ENCODE measurements at places on chromosomes 11 and 22.

DNA sequence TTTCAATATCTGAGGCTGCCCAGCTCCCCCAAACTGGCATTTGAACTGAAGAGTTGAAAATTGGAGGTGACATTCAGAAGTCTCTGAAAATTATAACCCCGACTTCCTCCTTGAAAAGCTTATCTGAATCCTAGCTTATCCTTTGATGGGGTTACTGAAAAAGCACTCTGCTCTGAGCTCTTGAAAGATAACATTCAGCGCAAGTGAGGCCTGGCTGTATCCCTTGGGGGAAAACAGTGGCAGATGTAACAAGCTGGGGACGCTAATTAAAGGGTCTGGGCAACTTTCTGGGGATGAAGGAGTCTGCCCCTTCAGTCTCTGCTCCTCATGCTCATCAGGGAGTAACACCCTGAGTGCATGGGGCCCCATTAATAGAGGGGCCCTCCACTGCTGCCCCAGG is 402.0 kb upstream of the CADM1 start:
- DNase-seq, result no peak

- DNase-seq, result no peak
These were observed 109.9 kb upstream of the CADM1 start for GRCh38 chr11:115613986-115614632.

DNA sequence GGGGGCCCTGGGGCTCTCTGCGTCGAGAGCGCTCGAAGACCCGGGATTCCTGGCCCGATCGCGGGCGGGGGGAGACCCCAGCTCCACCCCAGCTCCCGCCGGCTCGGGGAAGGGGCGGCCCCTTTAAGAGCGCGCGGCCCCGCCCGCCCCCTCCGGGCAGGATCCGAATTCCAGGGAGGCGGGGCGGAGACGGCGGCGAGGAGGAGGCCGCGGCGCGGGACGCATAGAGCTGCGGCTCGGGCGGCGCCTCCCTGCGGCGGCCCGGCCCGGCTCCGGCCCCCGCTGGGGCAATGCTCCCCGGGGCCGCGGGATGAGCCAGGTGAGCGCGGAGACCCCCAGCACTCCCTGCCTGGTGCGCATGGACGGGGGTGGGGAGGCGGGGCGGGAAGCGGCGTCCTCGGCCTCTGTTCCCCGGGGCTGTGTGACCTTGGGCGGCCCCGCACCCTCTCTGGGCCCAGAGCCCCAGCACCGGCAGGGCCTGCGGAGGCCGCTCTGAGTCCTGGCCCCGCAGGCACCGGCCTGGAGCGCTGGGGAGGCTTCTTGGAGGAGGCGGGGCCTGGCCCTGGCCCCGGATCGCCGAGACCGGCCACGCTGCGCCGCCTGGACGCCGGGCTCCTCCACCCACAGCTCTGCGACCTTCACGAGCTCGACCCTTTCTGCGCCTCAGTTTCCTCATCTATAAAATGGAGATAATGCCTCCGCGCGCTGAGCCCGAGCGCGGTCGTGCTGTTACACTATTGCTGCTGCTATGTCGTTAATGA is 565 bp downstream of the GAS2L1 start:
- DNase-seq, result peak; percentile 95

DNA sequence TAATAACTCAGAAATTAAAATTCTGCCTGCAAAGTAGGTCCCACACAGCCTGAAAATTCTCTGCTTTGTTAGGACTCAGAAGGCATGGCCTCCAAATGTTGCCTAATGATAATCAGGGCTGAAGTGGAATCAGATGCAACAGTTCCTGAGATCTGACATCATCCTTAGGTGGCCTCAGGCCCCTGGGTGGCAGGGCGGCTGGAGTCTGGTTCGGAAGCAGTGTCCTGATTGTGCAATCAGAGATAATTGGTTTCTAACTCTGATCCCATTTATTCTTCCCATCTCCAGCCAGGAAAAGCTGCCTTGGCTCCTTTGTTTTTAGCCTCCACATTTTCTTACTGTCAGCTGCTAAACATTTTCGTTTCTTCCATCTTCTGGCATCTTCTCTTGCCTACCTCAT is 399.3 kb downstream of the OPCML start:
- no peak for DNase-seq

GRCh38 chr22:49600468-49600867 is 227.2 kb downstream of the BRD1 start:
- no peak for DNase-seq

GRCh38 chr11:12189543-12190235 is 79.3 kb downstream of the MICAL2 start:
- DNase-seq, result no peak

DNA sequence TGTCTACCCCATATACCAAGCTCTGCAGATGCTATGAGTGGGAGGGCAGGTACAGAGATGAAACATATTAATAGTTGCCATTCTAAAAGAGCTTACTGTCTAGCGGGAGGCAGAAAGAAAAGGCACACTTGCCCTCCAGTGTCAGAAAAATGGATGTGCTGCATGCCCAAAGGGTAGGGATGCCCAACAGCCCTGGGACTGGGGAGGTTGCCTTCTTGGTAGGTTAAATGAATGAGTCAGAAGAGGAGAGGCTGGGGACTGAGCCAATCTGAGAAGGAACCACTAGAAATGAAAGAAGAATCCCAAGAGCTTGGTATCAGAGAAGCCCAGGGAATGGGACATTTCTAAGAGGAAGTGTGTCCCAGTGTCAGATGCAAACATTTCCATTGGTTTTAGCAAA is 1.2 kb downstream of the BIRC3 start:
- peak; percentile 49 for DNase-seq

DNA sequence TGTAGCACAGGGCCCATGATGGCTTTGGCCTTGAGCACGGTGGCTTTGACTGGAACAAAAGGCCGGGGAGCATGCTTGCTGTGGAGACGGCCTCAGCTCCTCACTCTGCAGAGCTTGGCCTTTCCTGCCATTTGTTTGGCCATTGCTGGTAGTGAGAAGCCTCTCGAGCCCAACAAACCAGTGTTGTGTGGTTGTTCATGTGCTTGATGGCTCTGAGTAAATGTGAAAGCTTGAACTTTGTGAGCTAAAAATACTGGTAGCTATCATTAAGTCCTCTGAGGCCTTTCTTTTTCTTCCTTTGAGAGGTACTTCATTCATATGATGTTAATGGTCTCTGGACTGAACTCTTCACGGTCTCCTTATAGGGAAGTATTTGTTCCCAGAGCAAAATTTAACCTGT is 39.6 kb downstream of the NAT10 start:
- DNase-seq, result no peak

DNA sequence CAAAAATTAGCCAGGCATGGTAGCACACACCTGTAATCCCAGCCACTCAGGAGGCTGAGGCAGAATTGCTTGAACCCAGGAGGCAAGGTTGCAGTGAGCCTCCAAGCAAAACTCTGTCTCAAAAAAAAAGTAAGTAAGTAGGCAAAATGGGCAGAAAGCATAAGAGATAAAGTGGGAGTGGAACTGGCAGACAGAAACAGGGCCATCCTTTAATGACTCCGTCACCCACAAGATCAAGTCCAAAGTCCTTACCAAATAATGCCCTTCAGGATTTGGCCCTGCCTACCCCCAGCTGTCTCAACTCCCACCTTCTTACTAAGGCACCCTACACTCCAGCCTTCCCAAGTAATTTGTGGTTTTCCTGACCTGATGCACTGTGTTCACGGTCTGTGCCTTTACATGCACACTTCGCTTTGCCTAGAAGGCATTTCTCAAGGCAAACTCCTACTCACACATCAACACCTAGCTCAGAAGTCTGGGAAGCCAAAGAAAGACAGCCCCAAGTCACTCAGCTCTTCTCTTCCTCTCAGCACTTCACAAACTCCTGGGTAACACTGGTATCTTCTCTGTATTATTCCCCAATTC is 6.1 kb downstream of the MAPK1 start:
- no peak for DNase-seq

GRCh38 chr22:27228771-27229170 is 571.4 kb downstream of the MIAT start:
- no peak for DNase-seq

GRCh38 chr11:93526641-93527583 is 16.3 kb downstream of the SMCO4 start:
- no peak for DNase-seq

- DNase-seq, result peak; percentile 17
These were observed 200.6 kb upstream of the POU2AF2 start for GRCh38 chr11:111044751-111045406.

GRCh38 chr11:124878759-124879492 is 13.7 kb downstream of the ROBO3 start:
- DNase-seq, result no peak

GRCh38 chr11:9039198-9039597 is 35.4 kb upstream of the NRIP3 start:
- peak; percentile 50 for DNase-seq

- DNase-seq, result no peak
These were observed 3.1 kb upstream of the DERL3 start for GRCh38 chr22:23841736-23842445.

- no peak for DNase-seq
These were observed 3.5 kb downstream of the TRIM66 start for GRCh38 chr11:8679006-8679405.

GRCh38 chr11:108733479-108734116 is 68.7 kb downstream of the DDX10 start:
- DNase-seq, result no peak

- no peak for DNase-seq
These were observed 81.9 kb downstream of the BDNF start for GRCh38 chr11:27618281-27618915.

- DNase-seq, result no peak
These were observed 139.6 kb upstream of the LMO1 start for GRCh38 chr11:8403310-8403709.

DNA sequence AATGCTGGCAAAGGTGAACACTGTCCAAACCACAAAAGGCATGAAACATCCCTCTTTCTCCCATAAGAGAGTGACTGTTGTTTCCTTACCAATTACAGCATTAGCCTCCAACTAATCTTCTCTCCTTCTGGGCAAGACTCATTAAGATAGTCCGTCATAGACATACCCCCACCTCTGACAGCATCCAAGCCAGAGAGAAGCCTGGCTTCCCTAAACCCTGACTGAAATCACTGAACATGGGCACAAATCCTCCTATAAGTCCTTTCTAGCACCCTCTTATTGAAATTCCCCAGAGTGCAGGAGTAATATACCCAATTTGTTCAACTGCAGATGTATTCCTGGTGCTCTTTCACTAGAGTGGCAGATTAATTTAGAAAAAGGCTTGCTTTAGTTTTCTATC is 1.7 kb upstream of the RNASEH2C start:
- DNase-seq, result no peak

DNA sequence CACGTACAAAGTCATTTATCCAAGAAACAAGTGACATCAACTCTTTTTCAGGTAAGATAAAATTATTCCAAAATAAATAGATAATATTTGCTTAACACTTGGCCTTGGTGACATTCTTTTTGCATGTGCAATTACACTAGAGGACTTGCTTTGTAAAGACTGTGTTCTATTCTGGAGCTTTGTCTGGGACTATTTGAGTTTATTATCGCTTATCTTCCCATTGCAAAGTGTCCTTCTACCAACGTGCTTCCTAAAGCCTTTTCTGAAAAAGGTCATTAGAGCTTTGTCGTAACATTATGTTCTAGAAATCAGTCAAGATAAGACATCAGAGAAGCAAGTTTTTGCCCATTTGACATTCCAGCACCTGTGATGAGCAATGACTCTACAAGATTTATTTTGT is 78.3 kb upstream of the MYO18B start:
- DNase-seq, result no peak

DNA sequence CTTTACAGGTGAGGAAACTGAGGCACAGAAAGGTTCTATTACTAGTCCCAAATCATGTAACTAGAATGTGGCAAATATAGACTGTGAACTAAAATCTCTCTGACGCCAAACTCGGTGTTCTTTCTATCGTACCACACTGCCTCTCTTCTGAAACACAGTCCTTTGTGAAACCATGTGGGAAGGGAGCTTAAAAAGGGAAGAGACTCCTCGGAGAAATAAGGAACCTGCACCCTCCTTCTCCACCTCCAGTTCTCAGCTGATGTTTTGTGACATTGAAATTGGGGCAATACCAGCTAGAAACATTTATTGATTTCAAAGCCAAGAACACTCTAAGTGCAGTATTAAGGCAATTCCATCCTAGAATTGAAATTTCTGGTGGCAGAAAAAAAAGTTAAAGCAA is 76.4 kb upstream of the DRD2 start:
- DNase-seq, result no peak

GRCh38 chr22:33723915-33724314 is 196.4 kb downstream of the LARGE1 start:
- DNase-seq, result no peak

GRCh38 chr11:63851364-63851763 is 12.5 kb downstream of the MARK2 start:
- DNase-seq, result no peak

DNA sequence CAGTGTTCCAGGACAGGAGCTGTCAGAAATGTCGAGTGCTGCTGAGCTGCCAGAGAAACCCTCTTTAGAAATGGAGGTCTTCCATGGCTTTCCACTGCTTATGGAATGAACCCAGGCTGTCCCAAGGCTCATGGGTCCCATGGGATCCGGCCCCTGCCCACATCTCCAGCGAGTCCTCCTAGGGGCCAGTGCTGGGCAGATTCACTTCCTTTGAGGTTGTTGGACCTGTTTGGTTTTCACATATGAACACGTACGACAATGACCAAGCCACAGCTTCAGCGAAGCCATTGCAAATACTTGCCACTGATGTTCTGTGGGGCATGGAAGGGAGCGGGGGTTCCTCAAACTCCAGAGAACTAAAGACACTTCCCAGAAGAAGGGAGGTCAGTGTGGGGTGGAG is 483.3 kb downstream of the TBC1D22A start:
- DNase-seq, result no peak

Measured in upper lobe of left lung (tissue), 6 donors.